ENCODE measurements at places on chromosomes 7 and 10.
A peak's percentile ranks its signal among the peaks of the same experiment; 100 is the strongest.

DNA sequence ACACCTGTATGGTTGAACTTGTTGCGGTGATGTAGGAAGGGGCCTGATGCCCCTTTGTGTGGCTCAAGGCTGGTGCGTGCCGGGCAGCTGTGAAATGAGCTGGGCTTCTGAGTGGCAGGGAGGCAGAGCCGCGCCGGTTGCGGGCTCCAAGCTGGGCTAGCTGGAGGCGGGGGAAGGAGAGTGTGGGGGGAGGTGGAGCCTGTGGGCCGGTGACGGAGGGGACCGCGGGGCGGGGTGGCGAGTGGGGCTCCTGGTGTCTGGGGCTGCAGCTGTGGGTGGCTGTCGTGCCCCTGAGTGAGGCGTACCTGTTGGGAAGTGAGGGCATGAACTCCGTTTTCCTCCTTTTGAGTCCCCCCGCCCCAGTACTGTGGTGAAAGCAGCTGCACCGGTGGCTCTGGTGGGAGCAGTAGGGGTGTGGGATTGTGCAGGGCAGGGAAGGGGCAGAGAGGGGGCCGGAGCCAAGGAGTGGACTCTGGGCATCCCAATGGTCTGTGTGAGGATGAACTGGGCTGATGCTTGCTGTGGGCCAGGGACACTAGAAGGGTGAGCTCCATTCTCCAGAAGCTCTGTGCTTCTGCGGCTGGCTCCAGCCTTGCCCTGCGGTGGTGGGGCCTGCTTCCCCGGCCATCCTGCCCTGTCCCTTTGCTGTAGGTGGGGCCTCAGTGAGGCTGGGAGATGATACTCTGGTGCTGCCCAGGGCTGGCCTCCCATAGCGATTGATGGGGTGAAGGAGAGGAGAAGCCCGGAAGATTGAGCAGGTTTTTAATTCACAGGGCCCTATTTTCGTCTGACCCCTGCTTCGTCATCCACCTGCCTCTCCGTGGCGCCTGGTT is 41.7 kb downstream of the INPP5A start:
- no peak for DNase-seq

GRCh38 chr7:108146070-108146842 is 16.1 kb upstream of the LAMB4 start:
- DNase-seq = peak; percentile 89

DNA sequence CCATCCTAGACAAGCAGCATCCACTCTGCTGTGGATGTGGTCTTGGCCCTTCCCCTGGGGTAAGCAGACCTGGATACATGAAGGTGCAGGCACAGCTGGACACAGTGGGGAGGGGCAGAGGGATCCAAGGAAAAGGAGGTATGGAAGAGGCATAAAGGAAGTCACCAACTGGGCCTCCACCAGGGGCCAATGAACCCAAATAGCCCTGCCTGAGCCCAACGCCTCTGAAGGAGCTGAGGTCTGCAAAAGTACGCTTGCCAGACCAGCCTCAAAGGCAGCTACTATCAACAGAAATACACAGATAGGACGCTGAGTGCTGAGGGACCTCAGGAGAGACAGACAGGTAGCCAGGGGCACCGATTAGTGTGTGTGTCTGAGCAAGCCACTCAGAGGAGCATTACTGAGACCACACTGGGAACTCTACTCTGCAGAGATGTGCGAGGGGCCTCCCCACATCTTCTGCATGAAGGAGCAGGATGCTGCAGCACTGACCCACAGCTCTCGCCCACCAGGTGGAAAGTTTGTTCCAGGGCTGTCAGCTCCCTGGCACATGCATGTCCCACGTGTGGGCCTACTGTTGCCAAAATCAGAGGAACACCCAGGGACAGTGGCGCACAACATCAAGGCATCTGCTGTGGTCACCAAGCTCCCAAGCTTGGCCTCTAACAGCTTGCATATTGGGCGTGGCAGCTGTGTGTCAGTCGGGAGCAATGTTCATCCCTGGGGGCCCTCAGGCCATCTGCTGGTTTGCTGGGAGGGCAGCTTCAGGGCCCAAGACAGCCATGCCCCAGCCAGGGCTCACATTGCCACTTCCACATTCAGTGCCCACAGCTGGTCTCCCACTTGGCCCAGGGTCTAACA is 40.0 kb downstream of the MKI67 start:
- no peak for DNase-seq

DNA sequence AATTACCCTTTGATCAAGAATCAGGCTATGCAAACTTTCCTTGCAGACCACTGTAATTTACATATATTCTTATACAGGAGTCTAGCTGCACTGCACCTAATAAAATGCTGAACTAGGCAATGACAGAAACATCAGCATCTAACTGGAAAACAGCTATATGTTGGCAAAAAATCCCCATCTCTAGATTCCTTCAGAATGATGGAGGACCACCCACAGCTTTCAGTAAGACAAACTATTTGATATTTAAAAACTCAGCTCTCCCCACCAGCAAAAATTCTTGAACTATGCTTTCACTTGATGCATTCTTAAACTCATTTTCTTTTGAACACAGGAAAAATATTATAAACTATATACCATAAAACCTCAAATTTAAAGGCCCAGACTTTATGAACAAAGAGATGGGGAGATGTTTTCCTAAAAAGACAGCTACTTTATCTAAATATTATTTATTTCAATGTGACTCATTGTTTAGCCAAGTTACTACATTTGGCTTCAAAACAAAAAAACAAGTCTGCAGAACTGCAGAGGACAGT is 77.4 kb downstream of the SEMA3C start:
- peak; percentile 45 for DNase-seq

DNA sequence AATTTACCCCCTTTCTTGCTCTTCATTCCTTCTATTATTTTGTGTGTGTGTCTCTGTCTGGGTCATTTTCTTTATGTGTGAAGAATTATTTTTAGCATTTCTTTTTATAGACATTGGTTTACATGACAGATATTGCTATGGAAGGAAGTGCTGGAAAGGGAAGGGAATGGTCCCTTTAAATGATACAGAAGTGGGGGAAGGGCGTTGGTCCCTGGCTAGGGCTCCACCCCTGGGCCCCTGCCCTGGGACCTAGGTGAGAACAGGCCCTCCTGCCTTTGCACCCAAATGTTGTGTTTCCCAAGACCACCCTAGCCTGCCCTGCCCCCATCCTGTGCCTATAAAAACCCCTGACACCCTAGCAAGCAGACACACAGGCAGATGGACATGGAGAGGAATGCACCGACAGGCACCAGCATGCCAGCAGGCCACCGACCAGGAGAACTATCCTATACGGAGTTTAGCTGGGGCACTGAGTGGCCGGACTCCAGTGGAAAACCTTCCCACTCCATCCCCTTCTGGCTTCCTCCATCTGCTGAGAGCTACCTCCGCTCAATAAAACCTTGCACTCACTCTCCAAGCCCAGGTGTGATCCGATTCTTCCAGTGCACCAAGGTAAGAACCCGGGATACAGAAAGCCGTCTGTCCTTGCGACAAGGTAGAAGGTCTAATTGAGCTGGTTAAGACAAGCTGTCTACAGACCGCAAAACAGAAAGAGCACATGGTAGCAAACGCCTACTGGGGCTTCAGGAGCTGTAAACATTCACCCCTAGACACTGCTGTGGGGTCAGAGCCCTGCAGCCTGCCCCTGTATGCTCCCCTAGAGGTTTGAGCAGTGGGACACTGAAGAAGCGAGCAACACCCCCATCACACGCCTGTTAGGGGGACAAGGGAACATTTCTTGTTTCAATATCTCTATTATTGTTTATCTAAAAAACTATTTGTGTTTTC is 515.7 kb downstream of the SORCS1 start:
- no peak for DNase-seq

DNA sequence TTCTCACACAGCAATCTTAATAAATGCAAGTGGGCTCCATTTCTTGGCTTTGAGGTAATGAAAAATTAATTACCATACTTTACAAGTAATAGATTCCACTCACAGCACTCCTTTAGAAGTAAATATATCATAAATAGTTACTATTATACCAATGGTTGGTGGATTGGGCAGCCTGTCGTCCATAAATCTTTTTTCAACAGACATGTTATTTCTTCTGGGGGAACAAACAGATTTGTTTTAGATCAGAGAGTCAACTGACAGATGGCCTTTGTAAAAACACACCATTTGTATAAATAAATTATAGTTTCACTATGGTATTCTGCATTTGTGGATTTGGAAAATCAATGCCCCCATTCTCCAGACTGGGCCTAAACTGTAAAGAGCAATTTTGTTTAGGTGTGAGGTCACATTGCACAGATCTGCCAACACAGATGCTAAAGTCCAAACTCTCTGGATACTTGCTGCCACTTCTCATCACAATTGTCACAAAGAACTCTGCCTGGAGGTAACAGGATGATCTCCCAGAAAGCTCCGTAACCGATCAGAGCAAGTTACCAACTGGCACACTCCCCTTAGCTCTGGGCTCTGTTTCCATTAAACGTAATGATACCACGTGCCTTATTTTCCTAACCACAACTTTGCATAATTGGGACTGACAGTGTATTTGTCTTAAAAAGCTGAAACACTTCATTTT is 4.5 kb upstream of the MACROH2A2 start:
- DNase-seq = no peak

DNA sequence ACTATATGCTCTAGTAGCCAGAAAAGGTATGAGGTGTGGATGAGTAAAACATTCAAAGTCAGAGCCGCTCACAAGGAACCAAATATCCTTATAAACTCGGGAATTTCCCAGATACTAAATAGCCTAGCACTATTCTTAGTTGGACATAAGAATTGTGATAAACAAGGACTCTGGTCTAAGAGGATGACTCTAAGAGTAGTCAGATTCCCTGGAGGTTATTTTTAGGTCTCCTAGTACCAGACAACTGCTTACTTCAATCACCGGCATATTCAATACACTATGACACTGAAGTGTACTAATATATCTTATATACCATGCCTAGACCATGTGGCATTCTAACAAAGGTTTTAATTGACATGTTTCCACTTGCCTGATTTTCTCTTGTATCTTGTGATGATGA is 56.5 kb downstream of the LMBR1 start:
- peak; percentile 10 for DNase-seq

- DNase-seq = no peak
These were observed 9.6 kb upstream of the ELN start for GRCh38 chr7:74018246-74018895.

DNA sequence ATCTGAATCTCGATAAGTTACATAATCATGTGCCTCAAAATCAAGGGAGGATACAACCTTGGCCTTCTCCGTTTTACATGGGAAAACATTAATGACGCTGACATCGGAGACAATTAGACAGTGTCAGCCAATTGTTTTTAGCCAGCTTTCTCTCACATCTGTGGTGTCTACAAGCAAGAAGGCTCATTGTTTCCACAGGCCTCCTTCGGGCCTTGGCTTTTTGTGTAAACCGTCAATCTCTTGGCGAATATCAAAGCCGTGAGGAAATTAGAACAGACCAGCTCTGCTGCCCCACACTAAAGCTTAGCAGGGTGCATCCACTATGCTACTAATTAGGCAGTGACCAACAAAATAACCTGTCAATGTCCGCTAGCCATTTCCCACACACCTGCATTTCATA is 43.2 kb downstream of the VAX1 start:
- no peak for DNase-seq

DNA sequence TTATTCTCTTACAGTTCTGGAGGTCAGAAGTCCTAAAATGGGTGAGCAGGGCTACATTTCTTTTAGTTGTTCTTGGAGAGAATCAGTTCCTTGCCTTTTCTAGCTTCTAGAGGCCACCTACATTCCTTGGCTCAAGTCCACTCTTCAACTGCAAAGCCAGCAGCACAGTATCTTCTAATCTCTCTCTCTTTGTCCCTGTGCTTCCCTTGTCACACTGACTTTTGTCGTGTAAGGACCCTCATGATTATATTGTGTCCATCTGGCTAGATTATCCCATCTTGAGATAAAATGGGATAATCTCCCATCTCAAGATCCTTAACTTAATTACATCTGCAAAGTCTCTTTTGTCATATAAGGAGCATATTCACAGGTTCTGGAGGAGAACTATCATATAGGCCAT is 359.0 kb downstream of the ADRA2A start:
- no peak for DNase-seq

GRCh38 chr7:122550545-122550944 is 148.4 kb downstream of the RNF133 start:
- peak; percentile 53 for DNase-seq

DNA sequence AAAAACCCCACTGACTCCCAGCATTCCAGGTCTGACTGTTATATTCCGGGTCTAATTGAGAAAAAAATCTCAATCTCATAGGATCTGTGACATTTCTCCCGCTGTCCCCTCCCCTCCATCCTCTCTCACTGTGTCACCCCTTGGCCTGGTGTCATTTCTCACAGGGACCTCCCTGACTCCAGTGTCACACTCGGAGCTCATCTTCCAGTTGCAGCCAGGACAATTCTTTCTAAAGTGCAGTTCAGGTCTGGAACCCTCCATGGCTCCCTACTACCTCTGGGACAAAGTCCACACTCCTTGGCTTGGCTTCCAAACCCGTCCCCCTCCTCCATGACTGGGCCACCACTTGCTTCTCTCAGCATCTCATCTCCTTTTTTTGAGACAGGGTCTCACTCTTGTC is 14.2 kb downstream of the MLXIPL start:
- no peak for DNase-seq

DNA sequence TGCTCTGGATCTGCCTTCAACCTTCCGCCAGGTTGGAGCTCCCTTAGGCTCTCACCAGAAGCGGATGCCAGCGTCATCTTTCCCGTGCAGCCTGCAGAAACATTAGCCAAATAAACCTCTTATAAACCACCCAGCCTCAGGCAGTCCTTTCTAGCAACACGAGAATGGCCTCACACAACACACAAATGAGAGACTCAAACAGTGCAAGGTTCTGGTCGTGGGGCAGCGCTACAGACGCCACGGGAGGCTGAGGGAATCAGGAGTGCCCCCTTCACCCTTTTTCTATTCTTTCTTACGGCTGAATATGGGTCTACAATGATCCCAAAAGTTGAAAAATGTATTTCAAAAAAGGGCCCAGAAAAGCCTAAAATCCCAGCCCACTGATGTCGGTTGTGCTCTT is 96.4 kb downstream of the FOXL3 start:
- DNase-seq = no peak

DNA sequence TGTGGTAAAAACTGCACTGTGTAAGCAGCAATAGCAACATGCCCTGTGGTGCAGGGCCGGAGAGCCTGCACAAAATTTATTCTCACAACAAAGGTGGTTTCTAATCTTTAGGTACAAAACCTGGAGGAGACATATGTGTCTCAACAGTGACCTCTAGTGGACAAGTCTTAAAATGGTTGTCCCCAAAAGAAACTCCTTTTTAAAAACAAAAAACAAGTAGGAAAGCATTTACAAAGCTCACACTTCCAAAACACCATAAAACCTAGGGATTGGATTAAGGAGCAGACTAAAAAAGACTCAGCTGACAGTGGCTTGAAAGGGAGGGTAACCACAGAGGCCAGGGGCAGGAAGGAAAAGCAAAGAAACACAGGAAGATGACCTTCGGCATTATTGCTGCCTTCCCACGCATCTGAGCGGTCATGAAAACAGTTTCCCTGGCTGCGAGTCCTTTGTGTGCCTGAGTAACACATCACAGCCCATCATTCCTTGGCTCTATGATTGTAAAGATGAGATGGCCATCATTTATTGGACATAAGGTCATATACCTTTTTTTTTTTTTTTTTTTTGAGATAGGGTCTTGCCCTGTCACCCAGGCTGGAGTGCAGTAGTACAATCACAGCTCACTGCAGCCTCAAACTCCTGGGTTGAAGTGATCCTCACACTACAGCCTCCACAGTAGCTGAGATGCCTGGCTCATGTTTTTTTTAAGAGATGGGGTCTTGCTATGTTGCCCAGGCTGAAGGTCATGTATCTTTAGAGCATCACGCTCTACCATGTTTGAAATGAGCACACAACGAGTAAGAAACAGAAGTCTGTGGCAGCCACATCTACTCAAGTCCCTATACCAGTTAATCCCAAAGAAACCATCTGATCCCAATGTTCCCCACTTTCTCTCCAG is 39.5 kb downstream of the RSU1 start:
- peak; percentile 72 for DNase-seq

Measured in fibroblast of mammary gland (primary cell).